ENCODE measurements at places on chromosomes 13 and 19.
A peak's percentile ranks its signal among the peaks of the same experiment; 100 is the strongest.

- no peak for DNase-seq
These were observed 26.9 kb downstream of the RAP2A start for GRCh38 chr13:97460853-97461252.

GRCh38 chr19:21674454-21674853 is 92.9 kb downstream of the ZNF100 start:
- no peak for DNase-seq

- DNase-seq, result no peak
These were observed 213.7 kb downstream of the NALCN start for GRCh38 chr13:101202590-101202989.

DNA sequence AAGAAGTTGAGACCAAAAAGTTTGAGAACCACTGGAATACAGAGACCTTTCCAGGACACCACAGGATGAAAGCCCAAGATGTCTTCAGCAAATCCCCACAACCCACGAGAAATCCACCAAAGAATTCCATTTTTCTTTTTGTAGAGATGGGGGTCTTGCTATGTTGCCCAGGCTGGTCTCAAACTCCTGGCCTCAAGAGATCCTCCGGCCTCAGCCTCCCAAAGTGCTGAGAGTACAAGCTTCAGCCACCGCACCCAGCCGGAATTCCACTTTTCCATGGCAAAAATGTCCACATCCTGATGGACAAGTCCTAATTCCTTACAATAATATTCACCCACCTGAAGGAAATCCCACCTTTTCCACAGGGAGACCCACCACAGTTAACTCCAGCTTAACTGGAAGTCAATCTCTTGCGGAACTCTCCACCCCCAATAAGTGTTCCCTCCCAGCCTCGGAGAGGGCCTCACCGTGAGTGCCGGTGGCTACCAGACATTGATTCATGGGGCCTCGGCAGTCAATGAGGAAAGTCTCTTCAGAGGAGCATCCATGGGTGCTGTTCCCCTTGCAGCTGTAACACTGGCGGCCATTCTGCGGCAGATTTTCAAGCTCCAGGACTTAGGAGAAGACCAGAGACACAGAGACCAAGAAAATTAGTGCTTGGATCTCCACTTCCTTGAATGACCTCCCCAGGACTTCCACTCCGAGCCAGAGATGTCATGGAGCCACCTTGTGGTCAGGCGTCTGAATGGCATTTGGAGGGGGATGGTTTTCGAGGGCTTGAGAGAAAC is 12.3 kb upstream of the CADM4 start:
- peak; percentile 77 for DNase-seq

GRCh38 chr19:42250183-42250665 is 4.7 kb downstream of the ERF start:
- no peak for DNase-seq

DNA sequence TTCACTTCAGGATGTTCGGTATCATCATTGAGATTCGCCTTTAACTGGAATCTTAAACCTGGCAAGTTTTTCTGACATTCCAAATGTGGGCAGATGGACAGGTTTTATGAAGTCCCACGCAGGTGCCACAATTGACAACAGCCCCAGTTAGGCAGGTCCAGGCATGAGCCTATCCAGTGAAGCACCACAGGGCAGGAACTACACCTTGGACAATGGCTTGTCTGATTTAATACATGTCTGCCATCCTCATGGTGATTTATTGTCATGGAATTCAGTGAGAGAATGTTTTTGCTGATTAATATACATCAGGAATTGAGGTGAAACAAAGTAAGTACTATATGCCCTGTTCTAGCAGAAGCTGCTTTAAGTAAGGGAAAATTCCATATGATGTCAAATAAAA is 10.2 kb upstream of the TPP2 start:
- no peak for DNase-seq

DNA sequence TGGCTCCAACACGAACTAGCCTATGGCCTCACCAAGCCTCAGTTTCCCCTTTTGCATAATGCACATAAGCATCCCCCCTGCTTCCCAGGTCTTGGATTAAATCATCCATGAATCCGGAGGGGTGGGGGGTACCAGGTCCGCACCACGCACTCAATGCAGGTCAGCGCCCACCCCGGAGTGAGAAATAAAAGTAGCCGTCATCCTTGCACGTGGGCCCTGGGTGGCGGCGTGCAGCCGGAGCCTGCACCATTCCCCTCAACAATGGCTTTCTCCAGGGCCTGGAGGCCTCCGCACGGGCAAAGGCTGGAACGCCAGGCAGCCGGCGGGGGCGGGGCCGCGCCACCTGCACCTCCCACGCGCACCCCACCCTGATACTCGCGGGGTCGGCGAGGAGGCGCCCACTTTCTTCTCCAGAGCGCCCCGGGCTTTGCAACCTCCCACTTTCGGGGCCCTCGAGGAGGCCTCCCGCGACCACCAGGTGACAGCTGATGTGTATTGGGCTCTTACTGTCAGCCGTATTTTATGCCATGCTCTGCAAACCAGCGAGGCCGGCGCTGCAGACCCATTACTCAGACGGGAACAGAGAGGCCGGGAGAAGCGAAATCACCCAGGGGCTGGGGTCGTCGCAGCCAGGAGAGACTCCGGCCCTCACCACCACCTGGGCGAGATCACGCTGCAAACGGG is 767 bp upstream of the GADD45B start:
- peak; percentile 67 for DNase-seq

DNA sequence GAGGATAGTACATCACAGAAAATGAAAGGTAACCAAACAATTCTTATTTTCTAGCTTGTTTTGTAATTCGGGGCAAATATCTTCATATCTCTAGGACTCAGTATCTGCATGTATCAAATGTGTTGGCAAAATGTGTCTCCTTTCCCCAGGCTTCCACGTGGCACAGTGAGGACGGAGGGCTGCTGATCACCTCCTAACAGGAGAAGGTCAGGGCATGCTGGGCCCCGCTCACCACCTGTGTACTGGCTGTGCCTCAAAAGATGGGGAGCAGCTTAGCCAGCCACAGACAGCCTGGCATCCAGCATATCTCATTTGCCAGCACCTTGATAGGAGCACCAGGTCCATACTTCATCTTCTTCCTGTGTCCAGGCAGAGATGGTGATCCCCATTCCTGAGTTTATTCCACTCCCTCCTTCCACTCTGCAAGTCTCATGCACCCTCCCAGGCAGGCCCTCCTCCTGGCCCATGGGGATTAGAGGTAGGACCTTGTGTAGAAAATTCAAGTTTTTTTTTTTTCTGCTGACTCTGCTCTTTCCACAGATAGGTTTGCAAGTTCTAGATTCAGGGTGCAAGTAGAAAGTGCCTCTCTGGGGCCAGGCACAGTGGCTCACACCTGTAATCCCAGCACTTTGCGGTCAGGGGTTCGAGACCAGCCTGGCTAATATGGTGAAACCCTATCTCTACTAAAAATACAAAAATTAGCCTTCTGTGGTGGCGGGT is 1639.0 kb upstream of the SLC10A2 start:
- DNase-seq, result no peak
